Activated CD4-positive, alpha-beta T cell treated with anti-CD3 and anti-CD28 coated beads, Interleukin-2, amount 50 U/mL, for 4 hours (primary cell): ENCODE measurements at places on chromosomes 13 and 19.

GRCh38 chr13:26718146-26718545 lies 42.4 kb downstream of the GPR12 start:
- no peak for DNase-seq

DNA sequence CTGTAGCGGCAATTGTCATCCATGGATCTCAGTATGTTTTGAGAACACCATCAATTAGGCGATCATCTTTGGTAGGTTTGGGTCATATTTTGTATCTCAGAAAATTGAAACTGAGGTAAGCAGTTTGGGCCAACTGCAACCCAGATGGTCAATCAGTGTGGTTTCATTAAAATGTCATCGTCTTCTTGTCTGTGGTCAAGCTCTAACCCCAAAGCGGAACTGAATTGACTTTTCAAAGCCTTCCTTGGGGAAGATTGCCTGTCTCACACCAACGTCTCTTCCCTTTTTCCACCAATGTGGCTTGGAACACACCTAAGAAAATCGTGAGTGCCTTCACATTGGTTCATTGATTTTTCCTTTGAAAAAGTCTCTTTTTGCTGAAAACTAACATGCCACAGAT lies 56.3 kb upstream of the UBAC2 start:
- DNase-seq, result no peak

DNA sequence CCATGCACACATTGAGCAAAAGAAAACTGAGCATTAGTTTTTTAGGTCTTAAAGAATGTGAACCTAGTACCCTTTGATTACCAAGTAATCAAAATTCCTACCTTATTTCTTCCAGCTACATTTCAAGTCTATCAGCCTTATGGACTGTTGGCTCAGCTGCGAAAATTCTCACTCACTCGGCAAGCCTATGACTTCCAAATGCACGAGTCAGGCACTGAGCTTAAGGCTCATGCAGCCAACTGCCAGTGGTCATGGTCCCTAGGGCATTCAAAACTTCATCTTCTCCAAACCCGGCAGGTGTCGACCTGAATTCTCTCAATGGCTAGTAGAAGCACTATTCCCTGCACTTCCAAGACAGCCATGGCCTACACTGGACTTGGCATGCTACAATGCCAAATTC lies 41.2 kb downstream of the RUBCNL start:
- DNase-seq, result no peak

DNA sequence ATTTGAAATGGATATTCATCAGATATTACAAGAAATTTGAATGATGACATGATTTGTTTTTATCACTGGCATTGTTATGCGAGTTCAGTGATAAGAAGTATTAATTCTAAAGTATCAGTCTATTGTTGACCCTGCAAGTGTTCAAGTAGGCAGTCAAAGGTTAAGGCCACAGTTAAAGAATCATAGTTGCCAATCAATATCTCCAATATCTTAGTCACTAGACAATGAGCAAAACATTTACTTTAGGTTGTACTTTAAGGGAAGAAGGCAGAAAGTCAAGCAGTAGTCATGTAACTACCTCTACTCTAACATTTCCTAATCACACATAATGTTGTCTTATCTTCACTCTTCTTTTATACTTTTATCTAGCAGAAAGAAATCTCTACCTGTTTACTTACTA lies 709.8 kb downstream of the PCDH17 start:
- no peak for DNase-seq

- no peak for DNase-seq
Observed at GRCh38 chr19:30853036-30853435, 480.9 kb downstream of the ZNF536 start.

GRCh38 chr13:26923824-26924605 lies 163.4 kb upstream of the GPR12 start:
- no peak for DNase-seq
